ENCODE measurements at places on chromosomes 1 and 21. TPM values are rescaled to one million over a fixed set of nuclear protein-coding genes. Genes with fewer than 3 reads are reported as not detected.

DNA sequence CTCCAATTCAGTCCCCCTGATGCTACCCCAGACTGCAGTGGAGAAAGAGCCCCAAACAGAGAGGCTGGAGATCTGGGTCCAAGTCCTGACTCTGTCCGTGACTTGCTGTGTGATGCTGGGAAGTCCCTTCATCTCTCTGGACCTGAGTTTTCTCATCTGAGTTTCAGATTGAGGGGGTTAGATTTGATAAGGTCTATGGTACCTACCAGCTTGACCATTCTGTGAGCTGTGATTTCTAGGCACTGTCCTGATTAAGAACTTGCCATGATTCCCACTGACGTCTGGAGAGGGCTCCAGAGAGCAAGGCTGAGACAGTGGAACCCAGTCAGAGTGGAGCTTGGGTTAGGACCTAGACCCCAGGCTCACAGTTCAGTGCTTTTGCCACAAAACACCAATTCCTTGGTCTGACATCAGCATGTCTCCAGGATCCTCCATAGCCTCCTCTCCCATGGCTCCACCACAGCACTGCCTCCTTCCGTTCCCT is 43.8 kb upstream of the DMBX1 start:
- no peak for DNase-seq

Gene TFF2
- 0.52 TPM for total RNA-seq

Gene CD1B
- total RNA-seq, result not detected

Gene RIPPLY3
- 0.17 TPM for total RNA-seq

- DNase-seq, result no peak
Observed at GRCh38 chr1:4590756-4591155, 63.7 kb upstream of the AJAP1 start.

GRCh38 chr21:25420831-25421230 is 186.4 kb downstream of the MRPL39 start:
- no peak for DNase-seq

DNA sequence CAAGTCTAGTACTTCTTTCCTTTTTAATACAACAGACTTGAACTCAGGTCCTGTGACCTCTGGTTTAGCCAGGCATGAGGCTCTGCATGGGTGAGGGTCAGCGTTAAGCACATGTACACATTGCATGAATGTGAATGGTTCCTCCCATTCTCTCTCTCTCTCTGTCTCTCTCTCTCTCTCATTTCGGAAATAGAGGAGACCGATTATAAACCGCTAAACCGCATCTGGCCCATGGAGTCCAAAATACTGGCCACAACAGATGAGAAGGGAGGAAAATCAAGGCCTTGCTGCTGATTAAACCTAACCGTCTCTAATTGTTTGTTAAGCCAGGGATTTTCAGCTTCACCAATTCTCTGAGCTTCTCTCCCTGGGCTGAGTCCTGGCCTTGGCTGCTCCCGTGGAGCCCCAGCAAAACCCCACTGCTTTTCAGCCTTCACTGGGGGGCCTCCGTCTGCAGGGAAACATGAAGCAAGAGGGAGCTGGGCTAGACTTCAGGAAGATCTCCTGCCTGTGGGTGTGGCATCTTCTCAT is 6.6 kb downstream of the RSPO1 start:
- DNase-seq, result no peak

GRCh38 chr21:17753736-17754135 is 65.4 kb downstream of the C21orf91 start:
- DNase-seq, result no peak

GRCh38 chr1:167594822-167595221 is 35.2 kb upstream of the RCSD1 start:
- no peak for DNase-seq

Gene TARDBP
- 142 TPM for total RNA-seq

- DNase-seq, result no peak
Observed at GRCh38 chr1:239386453-239387303, at the start of gene CHRM3. CHRM3 (plus strand) TSS chr1:239386568; CDS start chr1:239907452, 520,884 bp downstream.

All from PC-9 (cell line).